ENCODE measurements at places on chromosomes 4 and X.

DNA sequence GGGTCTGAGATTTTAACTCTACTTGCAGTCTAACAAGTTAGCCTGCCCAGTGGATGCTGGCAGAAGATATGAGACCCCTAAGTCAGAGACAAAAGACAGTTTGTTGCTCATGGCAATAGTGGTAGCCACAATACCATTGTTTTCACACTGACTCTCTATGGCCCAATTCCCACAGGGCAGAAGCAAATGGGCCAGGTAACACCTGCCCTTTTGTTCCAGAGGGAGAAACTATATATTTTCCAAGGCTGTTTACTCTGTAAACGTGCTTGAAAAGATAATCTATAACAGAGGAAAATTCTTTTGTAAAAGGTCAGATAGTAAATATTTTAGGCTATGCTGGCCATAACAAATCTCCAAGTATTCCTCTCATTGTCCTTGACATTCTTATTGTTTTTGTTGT lies 57.2 kb upstream of the NPNT start:
- DNase-seq: no peak

GRCh38 chr4:15005474-15006115 lies 3.3 kb downstream of the CPEB2 start:
- DNase-seq: no peak

DNA sequence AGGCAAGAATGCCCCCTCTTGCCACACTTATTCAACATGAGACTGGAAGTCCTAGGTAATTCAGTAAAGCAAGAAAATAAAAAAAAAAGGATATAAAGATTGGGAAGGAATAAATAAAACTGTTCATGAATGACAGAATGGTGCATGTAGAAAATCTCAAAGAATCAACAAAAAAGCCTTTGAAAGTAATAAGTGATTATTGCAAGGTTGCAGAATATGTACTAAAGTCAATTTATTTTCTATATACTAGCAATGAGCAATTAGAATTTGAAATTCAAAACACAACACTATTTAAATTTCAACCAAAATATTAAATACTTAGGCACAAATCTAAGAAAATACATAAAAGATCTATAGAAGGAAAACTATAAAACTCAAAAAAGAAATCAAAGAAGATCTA lies 58.6 kb downstream of the MAGEA10 start:
- DNase-seq: no peak

DNA sequence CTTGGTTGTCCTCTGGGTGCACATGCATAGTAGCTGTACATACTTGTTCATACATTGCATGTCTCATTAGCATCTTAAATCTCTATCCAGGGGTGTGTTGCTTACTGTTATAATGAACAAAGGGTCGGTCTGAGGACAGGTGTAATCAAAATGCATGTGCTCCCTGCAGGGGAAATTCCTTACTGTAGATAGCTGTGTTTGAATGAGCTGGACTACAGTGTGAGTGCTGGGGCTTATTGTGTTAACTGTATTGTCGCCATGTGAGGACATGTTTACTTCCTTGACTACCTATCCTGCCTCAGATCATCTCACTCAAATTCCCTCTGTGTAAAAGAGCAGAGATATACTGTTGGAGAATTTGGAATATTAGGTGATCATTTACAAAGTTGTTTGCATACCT lies 98.7 kb downstream of the KLHL34 start:
- DNase-seq: no peak

DNA sequence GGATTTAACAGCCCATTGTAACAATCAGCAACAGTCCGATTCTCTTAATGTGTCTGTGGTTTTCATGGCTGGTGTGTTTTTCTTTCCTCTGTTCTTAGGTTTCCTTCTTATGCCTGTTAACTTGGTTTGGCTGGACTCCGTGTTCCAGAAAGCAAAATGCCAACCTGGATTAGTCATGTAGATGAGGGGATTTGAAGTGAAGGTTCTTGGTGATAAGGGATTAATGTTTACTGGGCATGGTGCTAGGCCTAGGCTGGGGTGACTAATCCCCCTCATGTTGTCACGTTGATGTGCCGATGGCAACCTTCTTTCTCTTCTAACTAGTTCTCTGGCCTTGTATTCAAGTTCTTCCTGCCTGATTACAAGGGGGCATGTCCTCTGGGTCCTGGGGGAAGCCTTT lies 85.9 kb downstream of the REPS2 start:
- DNase-seq: no peak

DNA sequence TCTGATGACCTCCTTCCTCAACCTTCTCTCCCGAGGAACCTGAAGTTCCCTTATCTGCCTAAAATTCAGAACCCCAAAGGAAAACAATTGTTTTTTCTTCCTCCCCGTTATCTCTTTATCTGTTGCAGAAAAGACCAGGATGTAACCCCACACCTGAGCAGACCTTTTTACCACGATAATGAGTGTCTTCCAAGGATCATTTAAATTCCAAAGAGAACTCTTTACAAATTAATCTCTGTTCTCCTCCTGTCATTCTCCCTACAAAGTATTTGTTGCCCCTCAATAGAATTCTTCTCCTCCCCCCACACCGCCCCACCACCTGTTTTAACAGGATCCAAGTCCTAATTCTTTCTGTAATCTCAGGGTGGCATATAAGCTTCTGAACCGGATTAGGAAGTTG lies 78.5 kb upstream of the NLGN4X start:
- no peak for DNase-seq

DNA sequence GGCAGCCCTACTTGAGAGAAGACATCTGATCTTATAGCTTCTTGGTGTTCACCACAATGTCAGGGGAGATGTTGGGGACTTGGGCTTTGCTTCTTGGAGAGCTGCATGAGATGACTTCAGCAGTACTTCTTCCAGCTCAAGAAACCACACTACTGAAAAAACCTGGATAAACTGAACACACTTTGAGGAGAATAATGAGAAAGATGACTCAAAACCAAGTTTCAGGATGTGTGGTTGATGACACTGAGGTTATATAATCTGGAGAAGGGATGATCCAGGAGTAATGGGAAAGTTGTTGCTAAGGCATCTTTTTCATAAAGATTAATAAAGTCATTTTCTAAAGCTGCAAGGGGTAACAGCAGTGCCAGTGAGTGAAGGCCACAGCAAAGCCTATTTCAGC lies 58.4 kb upstream of the PNPLA4 start:
- no peak for DNase-seq
